ENCODE measurements at places on chromosomes 6 and 20.

GRCh38 chr6:70957284-70957617, 391 bp upstream of the B3GAT2 start:
- no peak for DNase-seq

DNA sequence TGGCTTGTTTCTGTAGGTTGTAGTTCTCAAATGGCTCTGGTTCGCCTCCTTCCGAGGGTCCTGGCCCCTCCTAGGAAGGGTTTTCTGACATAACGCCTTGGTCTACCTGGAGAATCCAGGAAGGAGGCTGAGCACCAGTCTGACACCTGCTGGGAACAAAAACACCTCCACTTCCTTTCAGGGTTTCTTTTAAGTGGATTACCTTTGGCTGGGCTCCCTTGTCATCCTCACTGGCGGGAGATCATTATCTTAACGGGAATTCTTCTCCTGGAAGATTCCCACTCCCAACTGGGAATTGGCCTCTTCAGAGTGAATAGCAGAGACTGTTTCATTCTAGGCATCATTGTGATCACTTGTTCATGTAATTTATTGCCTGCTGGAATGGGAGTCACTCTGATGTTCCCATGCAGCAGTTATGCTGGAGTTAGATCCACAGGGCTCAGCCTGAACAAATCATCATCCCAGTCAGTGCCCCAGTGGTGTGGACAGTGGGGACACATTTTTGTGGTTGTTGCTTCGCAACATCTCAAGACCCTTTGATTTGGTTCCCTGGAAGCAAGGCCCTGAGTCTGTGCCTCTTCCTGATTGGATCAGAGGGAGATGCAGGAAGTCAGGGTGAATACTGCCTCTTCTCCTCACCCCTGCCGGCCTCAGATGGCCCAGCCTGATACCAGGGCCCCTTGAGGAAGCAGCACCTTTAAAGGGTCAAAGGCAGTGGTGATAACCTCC, 49.1 kb downstream of the LYRM2 start:
- no peak for DNase-seq

GRCh38 chr20:36546111-36546736, 4.9 kb downstream of the MYL9 start:
- no peak for DNase-seq

DNA sequence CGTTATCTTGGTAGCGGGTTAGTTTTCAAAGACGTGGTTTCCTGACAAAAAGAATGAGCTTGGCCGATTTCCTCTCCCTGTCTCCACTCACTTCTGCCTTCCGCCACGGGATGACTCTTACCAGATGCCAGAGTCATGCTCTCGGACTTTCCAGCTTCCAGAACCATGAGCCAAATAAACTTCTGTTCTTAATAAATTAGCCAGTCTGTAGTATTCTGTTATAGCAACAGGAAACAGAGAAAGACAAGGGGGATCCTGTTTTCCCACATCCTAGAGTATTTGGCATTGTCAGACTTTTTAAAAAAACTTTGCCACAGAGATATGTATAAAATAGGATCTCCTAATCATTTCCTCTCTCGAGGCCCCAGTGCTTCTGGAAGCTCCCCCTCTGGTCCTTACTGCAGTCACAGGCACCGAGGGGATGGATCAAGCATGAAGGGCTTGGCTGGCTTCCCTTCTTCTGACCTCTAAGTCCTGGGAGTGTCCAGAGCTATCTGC, 84.9 kb upstream of the NAA20 start:
- no peak for DNase-seq

DNA sequence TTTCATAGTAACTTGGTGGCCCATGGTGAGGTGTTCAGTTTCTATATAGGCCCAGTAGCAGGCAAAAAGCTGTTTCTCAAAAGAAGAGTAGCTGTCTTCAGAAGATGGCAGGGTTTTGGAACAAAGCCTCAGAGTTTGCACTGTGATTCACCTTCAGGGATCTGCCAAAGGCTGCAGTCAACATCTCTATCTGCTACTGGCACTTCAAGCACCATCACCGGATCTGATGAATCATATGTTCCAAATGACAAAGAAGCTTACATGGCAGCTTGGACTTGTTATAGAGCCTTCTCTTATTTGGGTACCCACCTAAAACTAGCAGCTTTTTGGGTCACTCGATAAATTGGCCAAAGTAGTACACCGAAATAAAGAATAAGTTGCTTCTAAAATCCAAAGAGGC, 39.5 kb downstream of the PKIB start:
- no peak for DNase-seq

DNA sequence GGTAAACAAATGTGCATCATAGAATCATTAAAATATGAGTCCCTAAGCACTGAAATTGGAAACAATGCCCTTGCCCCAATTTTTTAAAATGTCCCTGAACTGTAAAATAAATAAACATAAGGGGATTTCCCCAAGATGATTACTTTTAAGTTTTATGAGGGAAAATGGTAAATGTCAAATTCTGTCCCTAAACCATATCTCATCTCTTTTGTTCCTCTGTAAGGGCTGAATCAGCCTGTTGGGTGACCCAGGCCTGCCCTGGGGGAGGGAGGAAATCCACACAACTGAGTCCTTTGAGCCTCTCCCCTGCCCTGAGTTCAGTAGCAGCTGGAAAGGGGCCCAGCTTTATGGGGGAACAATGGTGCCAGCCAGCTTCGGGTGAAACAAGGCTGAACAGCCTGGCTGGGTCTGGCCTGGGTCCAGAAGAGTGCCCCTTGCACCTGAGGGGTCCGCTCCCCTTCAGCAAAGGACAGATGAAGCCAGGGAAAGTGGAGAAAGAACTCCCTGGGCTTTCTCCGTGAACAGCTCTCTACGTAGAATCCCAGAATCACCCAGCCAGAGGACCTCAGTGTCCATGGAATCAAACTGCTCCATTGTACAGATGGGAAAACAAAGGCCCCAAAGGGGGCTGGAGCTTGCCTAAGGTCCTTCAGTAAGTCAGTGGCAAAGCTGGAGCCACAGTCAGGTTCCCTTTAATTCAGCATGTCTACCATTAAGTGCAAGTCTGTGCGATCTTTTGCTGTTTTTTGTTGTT, 28.2 kb upstream of the ITCH start:
- peak; percentile 98 for DNase-seq

DNA sequence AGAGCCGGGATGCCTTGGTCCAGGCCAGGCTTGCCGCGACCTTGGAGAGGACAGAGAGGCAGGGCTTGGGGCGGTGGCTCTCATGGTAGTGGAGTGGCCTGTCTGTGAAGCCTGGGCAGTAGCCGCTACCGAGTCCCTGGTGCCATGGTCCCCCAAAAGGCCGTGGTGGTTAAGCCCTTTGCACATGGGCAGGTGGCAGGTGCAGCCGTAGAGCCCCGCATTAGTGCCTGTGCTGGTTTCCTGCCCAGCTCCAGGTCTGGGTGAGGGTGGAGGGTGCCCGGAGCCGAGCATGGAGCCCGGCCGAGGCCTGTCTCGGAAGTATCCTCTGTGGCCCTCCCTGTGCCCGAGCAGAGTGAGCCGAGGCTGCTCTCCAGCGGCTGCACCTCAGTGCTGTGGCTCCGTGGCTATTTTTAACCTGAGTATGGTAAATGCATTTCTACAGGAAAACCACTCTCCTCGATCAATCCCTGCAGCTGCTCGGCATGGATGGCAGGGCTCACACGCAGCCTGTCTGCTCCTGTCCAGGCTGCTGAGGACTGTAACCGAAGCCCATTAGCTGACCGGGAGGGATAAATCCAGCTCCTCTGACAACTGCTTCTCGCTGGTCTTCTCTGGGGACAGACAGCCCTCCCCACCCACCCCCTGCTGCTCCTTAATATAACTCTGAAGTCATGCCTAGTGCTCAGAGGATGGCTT, 36.3 kb upstream of the GATA5 start:
- DNase-seq, result no peak

GRCh38 chr6:99099243-99099642, 151.5 kb upstream of the FBXL4 start:
- DNase-seq, result no peak

DNA sequence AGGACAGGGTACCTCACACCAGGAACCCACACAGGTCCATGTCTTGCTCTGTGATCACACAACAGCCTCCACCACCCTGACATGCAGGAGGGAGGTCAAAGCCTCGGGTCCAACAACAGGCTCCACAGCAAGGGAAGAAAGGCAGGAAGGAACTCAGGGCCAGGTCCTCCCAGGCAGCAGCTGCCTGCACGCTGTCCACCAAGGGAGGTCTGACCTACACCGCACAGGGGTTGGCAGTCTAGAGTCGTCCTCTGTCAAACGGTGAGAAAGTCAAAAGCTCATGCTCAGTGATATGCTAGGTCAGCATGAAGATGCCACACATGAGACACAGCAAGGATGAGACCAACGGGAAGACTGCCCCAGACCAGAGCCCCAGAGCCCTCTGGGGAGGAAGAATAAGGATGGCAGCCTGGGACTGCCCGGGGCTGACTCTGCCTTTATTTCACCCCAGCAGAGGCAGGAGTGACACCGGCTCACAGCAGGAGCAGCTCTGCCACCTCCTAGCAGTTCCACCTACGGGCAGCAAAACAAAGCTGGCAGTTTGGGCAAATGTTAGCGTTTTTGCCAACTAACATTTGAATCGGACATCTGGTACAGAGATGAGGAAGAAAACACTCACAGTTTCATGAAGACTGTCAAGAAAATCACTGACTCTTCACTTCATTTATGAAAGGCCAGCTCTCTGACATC, 8.5 kb downstream of the GMEB2 start:
- no peak for DNase-seq

DNA sequence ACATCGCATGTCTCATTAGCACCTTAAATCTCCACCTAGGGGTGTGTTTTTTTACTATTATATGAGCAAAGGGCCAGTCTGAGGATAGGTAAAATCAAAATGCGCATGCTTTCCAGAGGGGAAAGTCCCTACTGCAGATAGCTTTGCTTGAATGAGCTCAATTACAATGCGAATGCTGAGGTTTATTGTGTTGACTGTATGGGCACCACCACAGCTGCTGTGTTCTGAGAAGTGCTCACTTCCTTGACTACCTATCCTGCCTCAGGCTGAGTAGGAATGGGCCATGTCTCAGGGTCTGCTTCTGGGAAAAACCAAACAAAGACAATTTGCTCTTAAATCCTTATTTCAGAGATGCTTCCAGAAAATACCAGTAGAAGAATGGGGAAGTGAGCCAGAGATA, 36.6 kb downstream of the MOCS1 start:
- DNase-seq, result no peak

GRCh38 chr6:42564506-42564825, 637 bp downstream of the UBR2 start:
- no peak for DNase-seq

- no peak for DNase-seq
These were observed 61.7 kb downstream of the STK35 start for GRCh38 chr20:2163312-2163711.

DNA sequence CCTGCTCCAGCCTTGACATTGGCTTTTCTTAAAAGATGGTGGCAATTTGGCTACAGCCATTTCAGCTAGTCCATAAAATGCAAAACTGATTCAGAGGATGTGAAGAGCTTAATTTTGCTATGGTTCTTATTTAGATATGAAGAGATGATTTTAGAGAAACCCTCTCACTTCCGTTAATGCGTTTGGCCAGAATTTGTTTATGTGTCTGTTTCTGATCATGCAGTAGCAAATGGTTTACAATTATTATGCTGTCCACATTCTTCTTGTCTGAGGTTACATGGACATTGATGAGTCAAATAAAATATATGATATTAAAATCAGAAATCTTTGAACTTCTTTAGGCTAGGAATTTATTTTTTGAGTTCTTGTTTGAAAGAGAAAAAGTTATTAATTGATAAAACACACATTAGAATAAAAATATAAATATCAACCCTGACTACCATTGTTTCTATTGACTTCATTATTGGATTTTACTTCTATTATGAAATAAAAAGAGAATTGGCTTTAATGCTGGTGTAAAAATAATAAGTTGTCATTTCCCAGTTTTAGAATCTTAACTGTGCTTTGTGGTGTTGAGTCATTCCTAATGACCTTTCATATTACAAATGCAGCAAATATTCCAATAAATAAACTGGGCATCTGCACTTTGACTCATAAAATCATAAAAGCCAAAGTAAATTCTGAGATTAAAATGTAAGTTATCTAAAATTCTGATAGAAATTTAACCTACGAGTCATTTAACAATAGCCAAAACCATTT, 1286.0 kb upstream of the GJE1 start:
- DNase-seq, result no peak

GRCh38 chr6:148969603-148970061, 222.8 kb downstream of the UST start:
- no peak for DNase-seq

DNA sequence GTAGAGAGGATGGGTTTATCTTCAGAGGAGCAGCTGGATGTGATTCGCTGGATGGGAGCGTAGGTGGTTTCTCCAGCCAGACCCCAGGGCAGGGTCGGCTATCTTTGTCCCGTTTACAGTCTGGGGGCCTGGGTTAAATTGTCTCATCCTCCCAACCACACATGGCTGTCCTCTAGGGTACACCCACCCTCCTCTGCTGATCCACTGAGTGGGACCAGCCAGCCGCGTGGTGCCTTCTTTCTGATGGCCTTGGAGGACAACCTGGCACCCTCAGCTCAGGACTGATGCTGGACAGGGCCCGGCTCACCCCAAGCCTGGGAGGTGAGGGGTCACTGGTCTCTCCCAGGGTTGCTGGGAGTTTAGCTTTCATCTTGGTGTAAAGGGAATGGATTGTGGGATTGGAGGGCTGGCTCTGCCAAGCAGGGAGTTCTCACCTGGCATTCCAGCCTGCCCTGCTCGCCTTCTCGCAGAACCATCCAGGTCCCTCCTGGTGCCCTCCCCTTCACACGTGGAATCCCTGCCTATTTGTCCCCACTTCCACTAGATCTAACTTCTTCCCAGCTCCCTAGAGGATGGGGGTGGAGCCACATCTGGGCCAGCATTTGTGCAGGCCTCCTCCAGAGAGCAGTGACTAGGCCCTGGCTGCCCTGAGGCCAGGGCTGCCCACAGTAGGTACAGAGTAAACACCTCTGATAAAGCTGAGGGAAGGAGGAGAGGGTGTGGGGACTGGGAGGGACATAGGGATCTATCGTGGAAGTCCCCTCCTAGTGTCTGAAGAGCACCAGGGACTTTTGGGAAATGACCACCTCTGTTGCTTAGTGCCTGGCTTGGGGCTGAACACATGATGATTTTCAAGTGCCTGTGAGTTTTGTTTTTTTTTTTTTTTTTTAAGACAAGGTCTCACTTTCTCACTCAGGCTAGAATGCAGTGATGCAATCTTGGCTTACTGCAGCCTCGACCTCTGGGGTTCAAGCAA, 1.6 kb downstream of the ITPR3 start:
- DNase-seq, result no peak

DNA sequence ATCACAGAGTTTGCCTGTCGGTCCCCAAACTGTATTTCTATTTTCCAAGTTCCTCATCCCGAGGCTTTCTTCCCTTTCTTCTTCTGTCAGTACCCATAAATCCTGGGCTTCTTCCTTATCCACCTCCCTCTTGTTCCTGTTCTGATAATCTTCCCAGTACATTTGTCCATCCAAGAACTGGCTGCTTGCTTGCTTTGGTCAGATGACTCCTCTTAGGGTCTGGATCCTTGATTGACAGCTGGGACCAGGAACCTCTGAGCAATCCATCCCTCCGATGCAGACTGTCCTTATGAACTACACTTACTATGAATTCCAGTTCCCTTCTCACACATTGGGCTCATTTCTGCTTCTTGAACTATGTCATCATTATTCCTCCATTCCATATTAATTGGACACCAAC, 275.3 kb upstream of the CITED2 start:
- no peak for DNase-seq
